T47D (cell line): ENCODE measurements at places on chromosomes 1 and 21.

DNA sequence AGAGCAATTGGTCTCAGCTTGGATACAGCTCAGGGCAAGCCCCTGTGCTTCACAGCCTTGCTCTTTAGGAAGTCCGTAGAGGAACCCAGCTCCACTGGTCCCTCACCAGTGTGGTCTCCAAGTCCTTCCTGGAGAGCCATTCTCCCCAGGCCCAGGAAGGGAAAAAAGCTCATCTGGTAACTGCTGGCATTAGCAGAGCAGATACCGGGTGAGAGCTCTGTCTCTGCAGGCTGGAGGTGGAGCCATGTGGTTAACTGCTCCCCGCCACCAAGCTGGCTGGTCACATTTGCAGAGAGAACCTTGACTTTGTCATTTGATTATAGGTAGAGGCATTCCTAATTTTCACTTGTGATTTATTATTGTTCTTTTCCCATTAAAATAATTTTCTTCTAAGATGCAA, 169.6 kb downstream of the ROR1 start:
- DNase-seq, result no peak

- no peak for DNase-seq
Measured at GRCh38 chr1:53530550-53530949, 71.4 kb downstream of the DMRTB1 start.

- DNase-seq, result no peak
Measured at GRCh38 chr1:34128186-34128889, 36.7 kb downstream of the CSMD2 start.

GRCh38 chr1:69409731-69410456, 157.8 kb upstream of the LRRC7 start:
- no peak for DNase-seq

DNA sequence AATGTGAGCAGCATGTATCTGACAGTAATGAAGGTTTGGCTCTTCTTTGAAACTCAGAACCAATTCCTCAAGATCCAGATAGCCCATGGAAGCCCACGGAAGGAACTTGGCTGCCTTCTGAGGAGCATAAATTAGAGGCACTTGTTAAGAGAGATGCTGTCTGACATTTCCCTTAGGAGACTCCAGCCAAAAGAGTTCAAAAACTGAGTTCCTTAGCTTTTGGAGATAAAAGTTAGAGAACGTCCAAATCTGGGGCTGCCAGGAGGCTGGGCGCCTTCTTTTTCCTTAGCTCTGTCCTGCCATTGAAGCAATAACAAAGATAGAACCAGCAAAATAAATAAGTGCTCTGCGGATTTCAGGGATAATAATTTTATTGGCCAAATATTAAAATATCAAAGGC, 439.6 kb upstream of the USP24 start:
- no peak for DNase-seq

DNA sequence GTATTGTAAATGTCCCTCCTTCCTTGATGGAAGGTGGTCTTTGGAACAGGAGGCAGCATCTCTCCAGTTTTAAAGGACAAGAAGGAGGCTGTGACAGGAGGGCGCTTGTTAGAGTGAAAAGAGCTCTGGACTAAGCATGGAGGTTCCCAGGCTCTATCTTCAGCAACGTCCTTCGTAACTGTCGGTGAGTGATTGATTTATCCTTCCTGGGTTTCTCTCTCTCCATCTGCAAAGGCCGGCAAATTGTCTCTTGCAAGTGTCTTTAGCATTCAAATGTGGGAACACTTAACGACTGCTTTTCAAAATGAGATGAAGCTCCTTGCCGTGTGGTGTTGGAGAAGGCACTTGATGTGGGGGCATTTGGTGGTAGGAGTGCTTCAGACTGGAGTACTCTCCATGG, 15.2 kb downstream of the S100A11 start:
- no peak for DNase-seq
